ENCODE measurements at places on chromosomes 2 and 18.

DNA sequence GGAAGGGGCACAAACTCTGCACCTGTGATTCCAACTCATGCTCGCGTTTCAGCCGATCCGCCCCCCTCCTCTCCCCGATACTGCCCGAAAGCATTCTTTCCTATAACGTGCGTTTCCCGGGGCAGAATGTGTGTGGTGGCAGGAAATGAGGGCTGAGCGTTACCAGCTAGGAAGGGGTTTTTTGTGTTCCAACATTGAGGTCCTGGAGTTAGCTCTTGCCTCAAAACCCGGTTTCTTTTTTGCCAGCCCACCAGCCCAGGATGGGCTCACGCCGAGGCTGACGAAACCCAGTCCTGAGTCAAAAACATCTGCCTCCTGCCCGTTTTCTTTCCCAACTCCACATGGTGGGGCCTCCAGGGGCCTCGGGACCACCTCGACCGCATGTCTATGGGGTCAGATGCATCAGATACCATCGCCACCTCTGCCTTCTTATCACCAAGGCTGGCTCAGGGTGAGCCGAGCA, 113.7 kb upstream of the COPS8 start:
- H3K4me3 ChIP-seq = no peak overlapping the region
- H3K4me1 ChIP-seq = peaks cover 9% of the 10 kb centered on the region
- no peak overlapping the region for H3K27ac ChIP-seq
- H3K36me3 ChIP-seq = no peaks in the 10 kb centered on the region
- ATAC-seq = no peak

- H3K36me3 ChIP-seq = no peaks in the 10 kb centered on the region
- H3K4me3 ChIP-seq = no peak overlapping the region
- H3K4me1 ChIP-seq = no peaks in the 10 kb centered on the region
- H3K27me3 ChIP-seq = peaks cover 9% of the 10 kb centered on the region
- ATAC-seq = no peak
- no peak overlapping the region for H3K27ac ChIP-seq
These were observed 156.1 kb downstream of the GREB1L start for GRCh38 chr18:21398121-21398520.

- ATAC-seq = no peak
- H3K4me3 ChIP-seq = no peak overlapping the region
- peaks cover 59% of the 10 kb centered on the region for H3K27me3 ChIP-seq
- no peaks in the 10 kb centered on the region for H3K4me1 ChIP-seq
- no peaks in the 10 kb centered on the region for H3K36me3 ChIP-seq
These were observed 69.1 kb upstream of the ID2 start for GRCh38 chr2:8612734-8613179.

DNA sequence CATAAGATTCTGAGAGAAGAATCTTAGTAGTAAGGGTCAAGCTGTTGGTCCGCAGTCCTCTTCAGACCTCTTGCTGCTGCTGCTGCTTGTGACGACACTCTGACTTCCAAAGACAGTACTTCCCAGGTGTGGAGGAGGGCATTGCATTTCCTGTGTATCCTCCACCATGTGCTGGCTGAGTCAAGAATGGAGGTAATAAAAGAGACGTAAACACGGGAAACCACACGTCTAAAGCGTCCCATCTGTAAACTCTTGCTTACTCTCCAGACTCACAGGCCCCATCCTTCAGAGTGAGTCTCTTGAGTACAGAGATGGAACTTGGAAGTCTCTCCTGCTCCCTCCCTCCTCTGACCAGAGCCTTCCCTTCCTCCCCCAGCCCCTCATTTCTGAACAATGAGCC, 25.6 kb downstream of the KLHL29 start:
- H3K4me1 ChIP-seq = no peaks in the 10 kb centered on the region
- H3K27ac ChIP-seq = no peak overlapping the region

GRCh38 chr18:10304853-10305252, 149.6 kb upstream of the APCDD1 start:
- no peak overlapping the region for H3K4me3 ChIP-seq
- no peak for ATAC-seq
- H3K27me3 ChIP-seq = no peaks in the 10 kb centered on the region
- H3K27ac ChIP-seq = no peak overlapping the region

DNA sequence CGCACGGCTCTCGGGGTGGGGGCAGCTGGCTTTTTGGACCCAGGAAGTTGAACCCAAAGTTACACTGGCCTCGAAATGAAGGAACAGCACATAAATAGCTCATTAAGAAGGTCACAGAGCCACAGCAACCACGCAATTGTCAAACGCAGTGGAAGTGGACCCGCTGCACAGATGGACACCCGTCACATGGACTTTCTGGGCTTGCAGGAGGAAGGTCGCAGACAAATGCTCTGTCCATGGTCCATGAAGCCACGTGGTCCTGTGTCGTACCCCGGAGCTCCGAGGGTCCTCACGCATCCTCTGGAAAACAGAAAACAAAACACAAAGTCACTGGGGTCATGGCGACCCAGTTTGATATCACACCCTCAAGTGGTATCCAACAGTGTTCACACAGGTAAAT, 308.1 kb upstream of the SALL3 start:
- no peak overlapping the region for H3K4me3 ChIP-seq
- H3K27ac ChIP-seq = no peak overlapping the region
- H3K4me1 ChIP-seq = no peaks in the 10 kb centered on the region
- H3K27me3 ChIP-seq = no peaks in the 10 kb centered on the region
- H3K36me3 ChIP-seq = no peaks in the 10 kb centered on the region
- no peak for ATAC-seq

DNA sequence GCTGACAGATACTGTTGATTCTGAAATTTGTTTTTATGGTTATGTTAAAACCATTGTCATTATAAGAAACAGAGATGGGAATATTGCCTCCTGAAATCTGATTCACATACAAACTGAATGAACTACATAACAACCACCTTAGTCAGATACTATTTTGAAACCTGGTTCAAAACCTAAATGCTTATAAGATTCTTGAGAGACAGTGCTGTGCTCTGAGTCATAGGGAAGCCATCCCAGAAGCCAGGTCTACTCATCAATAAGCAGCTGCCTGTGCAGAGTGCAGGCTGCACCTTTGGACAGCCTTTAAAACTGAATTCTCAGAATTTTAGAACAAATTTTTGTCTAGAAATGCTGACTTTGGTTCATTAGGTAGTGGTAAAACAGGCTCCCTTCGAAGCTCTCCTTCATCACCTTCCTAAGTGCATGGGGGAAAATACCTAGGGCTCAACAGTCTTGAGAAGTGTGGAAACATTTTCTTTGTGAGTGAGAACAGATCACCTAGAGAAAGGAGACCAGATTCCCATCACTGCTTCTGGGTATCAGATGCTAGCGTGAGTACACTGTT, at the start of gene SERPINB7:
Gene SERPINB7 (plus strand): TSS at position 253 of the 565 bp plus-strand sequence. CDS start 6,955 bp downstream, outside the sequence.
- no peak within 1 kb of the TSS for H3K4me3 ChIP-seq
- no peaks in the 10 kb centered on the region for H3K4me1 ChIP-seq
- H3K27me3 ChIP-seq = no peaks in the 10 kb centered on the region
- no peaks in the 10 kb centered on the region for H3K36me3 ChIP-seq
- no peak for ATAC-seq
- H3K27ac ChIP-seq = no peak within 1 kb of the TSS

DNA sequence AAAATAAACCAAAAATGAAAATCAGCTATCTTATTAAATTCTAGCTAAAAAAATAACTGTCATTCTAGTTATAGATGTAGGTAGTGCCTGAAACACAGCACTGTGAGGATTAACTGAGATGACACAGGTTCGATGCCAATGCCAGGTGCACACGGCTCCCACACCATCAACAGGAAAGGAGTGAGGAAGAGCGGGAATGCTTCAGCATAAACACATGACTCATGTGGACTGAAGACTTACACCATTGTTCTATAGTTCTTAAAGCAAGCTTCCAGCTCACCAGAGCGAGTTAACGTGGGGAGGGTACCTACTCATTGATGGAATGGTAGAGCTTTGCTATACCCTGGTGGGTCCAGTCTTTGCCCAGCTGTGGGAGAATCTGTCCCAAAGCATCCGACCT, 76.7 kb downstream of the EMILIN2 start:
- no peak overlapping the region for H3K4me3 ChIP-seq
- H3K27ac ChIP-seq = no peak overlapping the region
- H3K27me3 ChIP-seq = no peaks in the 10 kb centered on the region
- H3K36me3 ChIP-seq = peaks cover 63% of the 10 kb centered on the region
- peaks cover 1% of the 10 kb centered on the region for H3K4me1 ChIP-seq

DNA sequence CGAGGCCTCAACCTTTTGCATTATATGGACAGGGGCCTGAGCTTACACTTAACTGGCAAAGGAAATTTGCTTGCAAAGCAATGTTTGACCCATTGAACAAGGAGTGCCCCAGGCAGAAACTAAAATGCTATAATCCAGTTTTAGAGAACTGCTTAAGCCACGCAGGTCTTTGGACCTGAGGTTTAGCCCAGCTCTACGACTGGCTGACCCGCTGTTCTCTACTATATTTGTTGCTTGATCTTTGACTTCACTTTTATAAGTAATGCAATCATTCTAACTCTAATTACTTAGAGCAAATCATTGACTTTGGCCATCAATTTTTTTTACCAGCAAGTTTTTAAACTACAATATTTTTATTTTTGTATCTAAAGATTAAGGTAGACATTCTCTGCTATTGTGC, 268.8 kb downstream of the MREG start:
- H3K27ac ChIP-seq = no peak overlapping the region
- peaks cover 28% of the 10 kb centered on the region for H3K27me3 ChIP-seq
- ATAC-seq = no peak
- peaks cover 3% of the 10 kb centered on the region for H3K4me1 ChIP-seq

DNA sequence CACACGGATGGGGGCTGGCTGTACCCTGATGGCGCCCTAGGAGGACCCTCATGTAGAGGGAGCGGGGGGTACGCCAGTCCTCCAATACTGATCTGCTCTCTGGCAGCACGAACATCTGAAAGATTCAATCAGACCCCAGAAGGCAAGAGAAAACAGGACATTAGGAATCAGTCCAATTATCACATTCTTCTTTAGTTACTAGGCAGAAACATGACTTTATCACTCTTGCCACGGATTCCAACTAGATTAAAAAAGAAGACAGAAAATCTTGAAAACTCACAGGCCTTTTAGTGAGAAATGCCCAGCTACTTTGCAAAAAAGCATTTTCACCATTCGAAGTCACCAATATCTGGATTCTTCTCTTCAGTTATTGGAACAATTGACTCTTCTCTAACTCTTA, 68.4 kb downstream of the ID2 start:
- no peak overlapping the region for H3K4me3 ChIP-seq
- no peaks in the 10 kb centered on the region for H3K27me3 ChIP-seq
- no peak overlapping the region for H3K27ac ChIP-seq
- ATAC-seq = no peak

DNA sequence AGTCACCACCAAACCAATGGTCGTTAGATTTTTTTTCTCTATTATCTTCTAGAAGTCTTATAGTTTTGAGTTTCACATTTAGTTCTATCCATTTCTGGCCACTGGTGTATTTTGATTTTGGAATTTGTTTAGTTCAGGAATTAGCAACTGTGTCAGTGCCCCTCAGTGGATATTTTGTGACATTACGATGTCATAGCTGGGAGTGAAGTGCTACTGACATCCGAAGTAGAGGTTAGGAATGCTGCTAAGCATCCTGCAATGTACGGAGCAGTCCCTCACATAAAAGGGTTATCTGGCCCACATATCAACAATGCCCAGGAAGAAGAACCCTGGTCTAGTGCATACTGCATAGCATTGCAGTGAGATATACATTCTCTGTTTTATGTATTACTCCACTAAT, 157.4 kb upstream of the RGPD4 start:
- H3K27me3 ChIP-seq = no peaks in the 10 kb centered on the region
- no peaks in the 10 kb centered on the region for H3K36me3 ChIP-seq
- ATAC-seq = no peak
- no peak overlapping the region for H3K27ac ChIP-seq

- no peak for ATAC-seq
- no peaks in the 10 kb centered on the region for H3K4me1 ChIP-seq
- H3K36me3 ChIP-seq = no peaks in the 10 kb centered on the region
- no peak overlapping the region for H3K4me3 ChIP-seq
- H3K27me3 ChIP-seq = peaks cover 18% of the 10 kb centered on the region
These were observed 27.1 kb downstream of the SMIM21 start for GRCh38 chr18:75400366-75400765.

GRCh38 chr18:44915213-44915612, 234.5 kb downstream of the SETBP1 start:
- peaks cover 68% of the 10 kb centered on the region for H3K4me1 ChIP-seq
- no peak for ATAC-seq
- H3K4me3 ChIP-seq = no peak overlapping the region

- H3K36me3 ChIP-seq = peaks cover 75% of the 10 kb centered on the region
- no peak overlapping the region for H3K27ac ChIP-seq
- H3K4me1 ChIP-seq = no peaks in the 10 kb centered on the region
These were observed 65.6 kb upstream of the UBXN4 start for GRCh38 chr2:135676031-135676430.

DNA sequence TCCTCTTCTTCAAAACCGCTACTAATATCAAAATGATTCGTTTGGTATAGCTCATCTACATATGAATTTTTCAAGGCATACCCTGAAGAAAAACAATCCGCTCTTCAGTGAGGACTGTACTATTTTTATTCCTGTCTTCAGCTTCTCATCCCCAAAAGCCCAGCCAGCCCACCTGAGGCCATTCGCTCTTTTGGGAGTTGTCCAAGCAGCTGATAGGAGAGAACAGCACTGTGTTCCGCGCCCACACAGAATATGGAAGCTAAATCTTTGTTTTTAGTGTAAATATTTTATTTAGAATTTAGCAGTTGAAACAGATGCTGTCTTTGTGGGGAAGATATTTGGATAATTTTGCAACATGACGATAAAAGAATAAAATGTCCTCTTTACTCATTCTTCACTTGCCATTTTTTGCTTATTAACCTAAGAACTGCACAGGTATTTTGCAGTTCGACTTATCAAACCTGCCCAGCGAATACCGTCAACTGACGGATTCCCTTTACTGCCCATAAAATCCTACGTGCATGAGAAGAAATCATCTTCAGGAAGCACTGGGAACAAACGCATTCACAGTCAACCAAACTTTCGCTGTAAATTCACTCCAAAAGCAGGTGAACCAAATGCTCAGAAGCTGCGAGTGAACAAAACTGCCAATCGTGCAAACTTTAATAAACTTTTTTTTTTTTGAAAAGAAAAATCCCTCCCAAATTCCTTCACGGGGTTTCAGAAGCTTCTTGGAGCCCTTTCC, 3.4 kb downstream of the ZNF521 start:
- H3K27ac ChIP-seq = no peak overlapping the region
- H3K36me3 ChIP-seq = peaks cover 6% of the 10 kb centered on the region
- ATAC-seq = no peak
- no peak overlapping the region for H3K4me3 ChIP-seq

- H3K4me3 ChIP-seq = no peak overlapping the region
- H3K27me3 ChIP-seq = peaks cover 4% of the 10 kb centered on the region
- peaks cover 2% of the 10 kb centered on the region for H3K4me1 ChIP-seq
- H3K27ac ChIP-seq = no peak overlapping the region
- ATAC-seq = no peak
These were observed 158.7 kb downstream of the VWC2L start for GRCh38 chr2:214569419-214570035.

DNA sequence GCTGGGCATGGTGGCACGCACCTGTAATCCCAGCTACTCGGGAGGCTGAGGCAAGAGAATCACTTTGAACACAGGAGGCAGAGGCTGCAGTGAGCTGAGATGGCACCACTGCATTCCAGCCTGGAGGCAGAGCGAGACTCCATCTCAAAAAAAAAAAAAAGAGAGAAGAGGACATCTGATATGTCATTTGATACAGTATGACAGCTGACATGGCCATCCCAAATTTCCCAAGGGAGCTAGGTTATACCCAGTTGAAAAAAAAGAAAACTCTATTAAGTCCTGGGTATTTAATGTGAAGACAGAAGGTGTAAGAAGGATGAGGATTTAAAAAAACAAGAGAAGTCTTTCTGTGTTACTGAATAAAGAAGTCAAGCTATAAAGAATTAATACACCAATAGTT, 23.3 kb downstream of the CLASP1 start:
- no peaks in the 10 kb centered on the region for H3K27me3 ChIP-seq
- no peak for ATAC-seq
- no peak overlapping the region for H3K27ac ChIP-seq
- no peak overlapping the region for H3K4me3 ChIP-seq
- peaks cover 7% of the 10 kb centered on the region for H3K4me1 ChIP-seq
